IMR-90 (cell line): ENCODE measurements at places on chromosomes 13 and 19. TPM values are rescaled to one million over a fixed set of nuclear protein-coding genes. Genes with fewer than 3 reads are reported as not detected.
A peak's percentile ranks its signal among the peaks of the same experiment; 100 is the strongest.

The KLK5 gene
- not detected in 2 replicates for polyA plus RNA-seq

DNA sequence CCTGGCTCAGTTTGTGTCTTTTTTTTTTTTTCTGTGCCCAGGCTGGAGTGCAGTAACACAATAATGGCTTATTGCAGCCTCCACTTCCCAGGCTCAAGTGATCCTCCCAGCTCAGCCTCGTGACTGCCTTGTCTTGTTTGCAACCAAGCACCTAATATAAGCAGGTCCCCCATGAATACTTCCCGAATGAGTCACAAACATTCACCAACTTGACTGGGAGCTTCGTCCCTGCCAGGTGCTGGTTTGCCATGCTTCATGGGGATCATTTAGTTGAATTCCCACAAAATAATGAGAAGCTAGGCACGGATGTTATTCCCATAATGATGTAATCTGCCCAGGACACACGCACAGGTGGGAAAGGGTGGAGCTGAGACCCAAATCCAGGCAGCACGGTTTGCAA is 176.5 kb downstream of the CACNA1A start:
- peak; percentile 31 for DNase-seq

DNA sequence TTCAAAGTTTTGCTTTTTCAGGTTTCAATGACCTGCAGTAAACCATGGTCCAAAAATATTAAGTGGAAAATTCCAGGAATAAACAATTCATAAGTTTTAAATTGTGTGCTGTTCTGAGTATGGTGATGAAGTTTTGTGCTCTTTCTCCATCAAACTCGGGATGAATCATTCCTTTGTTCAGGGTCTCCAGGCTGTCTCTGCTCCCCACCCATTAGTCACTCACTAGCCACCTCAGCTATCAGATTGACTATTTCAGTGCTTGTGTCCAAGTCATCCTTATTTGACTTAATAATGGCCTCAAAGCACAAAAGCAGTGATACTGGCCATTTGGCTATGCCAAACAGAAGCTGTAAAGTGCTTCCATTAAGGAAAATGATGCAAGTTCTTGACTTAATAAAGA is 1140.4 kb downstream of the EFNB2 start:
- DNase-seq = peak; percentile 9

The SIAH3 gene
- polyA plus RNA-seq = under 0.01 TPM in 1 of 2 replicates, not detected in the other

GRCh38 chr13:51638216-51638871 is 54.1 kb downstream of the WDFY2 start:
- no peak for DNase-seq

DNA sequence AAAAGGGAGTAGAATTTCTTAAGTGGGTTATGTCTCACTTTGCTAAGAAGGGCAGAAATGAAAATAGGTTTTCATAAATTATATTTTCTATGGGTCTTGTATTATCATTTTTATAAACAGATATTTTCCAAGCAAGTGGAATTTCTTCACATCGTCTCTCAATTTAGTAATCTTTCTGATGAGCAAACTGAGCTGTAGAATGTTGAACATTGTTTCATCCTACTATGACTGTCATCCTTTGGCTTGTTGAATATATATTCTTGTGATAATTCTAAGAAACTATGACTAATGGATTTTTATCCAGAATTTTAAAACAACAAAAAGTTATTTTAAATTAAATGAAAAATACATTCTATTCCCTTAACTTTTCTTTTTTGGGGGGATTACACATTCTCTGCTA is 313.8 kb downstream of the ENOX1 start:
- no peak for DNase-seq

GRCh38 chr13:39353988-39354387 is 249.0 kb downstream of the LHFPL6 start:
- peak; percentile 65 for DNase-seq

The F10 gene
- polyA plus RNA-seq = 19.5 and 19.7 TPM in 2 replicates

DNA sequence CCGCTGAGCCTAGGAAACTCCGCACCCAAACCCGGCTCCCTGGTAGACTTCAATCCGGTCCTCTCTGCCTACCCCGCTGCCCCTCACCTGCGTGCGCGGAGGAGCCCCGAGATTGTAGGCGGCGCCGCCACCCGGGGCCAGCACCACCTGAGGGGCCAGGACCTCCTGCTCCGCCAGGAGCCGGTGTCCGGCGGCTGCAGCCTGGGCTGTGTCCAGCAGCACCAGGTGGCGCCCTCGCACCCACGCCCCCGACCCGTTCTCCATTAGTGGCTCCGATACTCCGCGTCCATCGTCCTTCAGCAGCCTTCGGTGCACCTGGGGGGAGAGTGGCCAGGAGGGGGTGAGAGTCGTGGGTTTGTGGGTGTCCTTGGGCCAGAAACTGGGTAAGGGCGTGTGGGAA is 18.5 kb downstream of the MAN2B1 start:
- DNase-seq = no peak

GRCh38 chr13:75660694-75661093 is 24.6 kb downstream of the LMO7 start:
- DNase-seq = no peak

DNA sequence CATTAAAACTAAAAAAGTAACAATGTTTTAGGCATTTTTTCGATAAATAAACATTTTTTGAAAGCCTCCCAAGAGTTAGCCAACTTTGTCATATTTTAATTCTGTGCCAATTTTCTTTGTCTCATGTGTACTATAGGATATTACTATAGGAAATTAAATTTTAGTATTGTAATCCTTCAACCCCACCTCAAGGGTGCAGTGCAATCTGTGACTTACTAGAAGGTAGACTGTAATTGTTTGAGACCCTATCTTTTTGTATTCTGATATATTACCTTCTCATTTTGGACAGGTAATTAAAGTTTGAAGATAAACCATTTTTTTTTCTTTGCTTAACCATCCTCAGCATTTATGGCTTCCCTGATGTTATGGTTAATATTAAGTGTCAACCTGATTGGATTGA is 457.8 kb downstream of the PCDH20 start:
- DNase-seq = no peak
